ENCODE measurements at places on chromosomes 16 and 17.
A peak's percentile ranks its signal among the peaks of the same experiment; 100 is the strongest.

GRCh38 chr17:43718544-43718943, 40.0 kb downstream of the SOST start:
- DNase-seq = no peak

- no peak for DNase-seq
These were observed 1.0 kb upstream of the ETV4 start for GRCh38 chr17:43547189-43547550.

DNA sequence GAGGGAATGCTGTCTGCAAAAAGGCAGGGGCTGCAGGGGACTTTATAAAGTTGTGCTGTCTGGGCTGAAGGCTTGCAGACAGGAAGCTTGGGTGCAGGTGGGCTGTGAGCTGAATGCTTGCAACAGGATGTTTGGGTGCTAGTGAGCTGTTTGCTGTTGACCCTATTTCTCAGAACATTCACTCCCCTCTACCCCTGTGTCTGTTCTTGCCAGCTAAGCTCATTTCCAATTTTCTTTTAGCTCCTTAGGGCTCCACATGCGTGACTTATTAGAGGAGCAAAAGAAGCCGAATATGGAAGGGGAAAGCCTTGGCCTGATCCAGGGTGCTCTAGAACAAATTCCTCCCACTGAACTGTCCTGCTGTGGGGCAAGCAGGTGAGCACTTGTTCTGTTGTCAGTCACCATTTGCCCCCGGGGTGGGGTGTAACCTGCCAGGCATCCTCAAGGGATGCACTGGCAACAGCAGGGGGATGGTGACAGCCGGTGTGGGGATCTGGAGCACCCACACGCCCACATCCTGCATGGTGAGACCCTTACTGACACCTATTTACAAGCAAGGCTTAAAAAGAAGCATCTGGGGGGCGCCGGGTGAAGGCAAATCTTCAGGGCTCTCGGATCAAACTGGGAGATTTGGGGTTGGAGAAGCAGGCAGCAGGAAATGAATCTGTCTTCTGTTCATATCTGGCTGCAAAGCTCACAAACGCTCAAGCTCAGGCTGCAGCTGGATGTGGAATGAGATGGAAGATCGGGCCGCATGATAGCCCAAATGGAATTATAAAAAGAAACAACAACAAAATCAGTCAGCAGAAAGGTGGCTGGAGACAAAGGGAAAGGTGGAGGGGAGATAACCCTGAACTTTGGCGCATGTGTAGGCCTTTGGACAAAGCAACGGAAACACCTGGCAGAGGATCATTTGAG, 21.1 kb upstream of the NUP93 start:
- DNase-seq = no peak

DNA sequence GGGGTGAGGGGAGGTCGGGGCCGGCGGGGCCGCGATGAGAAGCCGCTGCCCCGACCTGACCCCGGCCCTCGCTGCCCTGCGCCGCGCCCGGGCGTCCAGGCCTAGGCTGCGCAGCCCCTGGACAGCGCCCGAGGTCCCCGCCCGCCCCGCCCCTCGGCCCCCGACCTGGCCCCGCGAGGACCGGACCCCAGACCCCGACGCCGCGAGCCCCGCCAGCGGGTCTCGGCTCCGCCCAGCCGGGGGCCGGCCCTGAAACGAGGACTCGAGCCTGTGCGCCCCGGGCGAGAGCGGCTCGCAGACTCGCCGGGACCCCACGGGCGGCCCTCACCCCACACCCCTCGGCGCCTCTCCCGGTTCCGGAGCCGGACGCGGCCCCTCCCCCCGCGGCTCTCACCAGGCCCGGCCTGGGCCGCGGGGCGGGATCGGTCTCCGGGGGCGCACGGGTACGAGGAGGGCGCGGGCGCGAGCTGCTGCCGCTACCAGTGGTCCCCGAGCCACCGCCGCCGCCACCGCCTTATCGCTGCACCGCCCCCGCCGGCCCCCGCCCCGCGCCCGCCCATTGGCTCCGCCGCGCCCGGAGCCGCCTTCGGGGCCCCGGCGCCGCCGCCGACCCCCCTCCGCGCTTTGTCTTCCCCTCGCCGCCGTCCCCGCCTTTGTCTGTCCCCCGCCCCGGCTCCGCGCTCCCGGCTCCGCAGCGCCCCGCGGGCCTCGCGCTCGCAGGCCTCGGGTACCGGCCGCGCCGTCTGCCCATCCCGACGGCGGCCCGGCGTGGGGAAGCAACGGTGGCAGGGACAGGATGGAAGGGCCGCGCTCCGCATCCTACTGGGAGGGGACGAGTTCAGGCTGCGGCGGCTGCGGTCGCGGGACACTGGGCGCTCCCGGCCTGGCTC, at the start of gene LIMD2:
LIMD2 (minus strand) TSS at position 488 of the 890 bp plus-strand sequence. CDS start 827 bp downstream, outside the sequence.
- DNase-seq = peak; percentile 56

GRCh38 chr17:72683506-72684404, 408.7 kb downstream of the SLC39A11 start:
- DNase-seq = peak; percentile 98

GRCh38 chr17:61450641-61451537, 1.3 kb upstream of the TBX4 start:
- DNase-seq = no peak

GRCh38 chr17:48556576-48557401, 11.9 kb upstream of the HOXB2 start:
- no peak for DNase-seq

GRCh38 chr17:19370493-19370960, 7.8 kb upstream of the MAPK7 start:
- DNase-seq = no peak

DNA sequence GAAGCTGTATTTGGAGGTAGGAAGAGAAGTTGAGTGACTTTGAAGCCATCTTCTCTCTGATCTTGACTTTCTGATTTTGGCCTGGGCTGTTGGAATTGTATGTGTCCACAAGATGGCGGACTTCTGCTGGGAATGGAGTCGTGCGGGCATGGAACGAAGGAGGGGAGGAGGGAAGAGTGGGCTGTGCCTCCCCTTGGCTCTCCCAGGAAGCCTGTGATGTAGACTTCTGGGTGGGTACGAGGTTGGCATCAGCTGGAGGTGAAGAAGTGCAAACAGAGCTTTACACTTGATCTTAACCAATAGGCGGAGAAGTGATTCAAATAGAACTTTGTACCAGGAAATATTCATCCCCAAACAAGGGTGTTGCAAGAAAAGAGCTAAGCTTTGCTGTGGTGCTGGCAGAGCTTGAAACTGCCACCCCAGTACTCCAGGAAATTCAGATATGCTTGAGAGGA, 7.4 kb upstream of the TMEM220 start:
- DNase-seq = peak; percentile 67

- DNase-seq = no peak
These were observed 61.3 kb upstream of the GPRC5B start for GRCh38 chr16:19945934-19946333.

GRCh38 chr16:74035816-74036215, 260.8 kb upstream of the PSMD7 start:
- peak; percentile 2 for DNase-seq

DNA sequence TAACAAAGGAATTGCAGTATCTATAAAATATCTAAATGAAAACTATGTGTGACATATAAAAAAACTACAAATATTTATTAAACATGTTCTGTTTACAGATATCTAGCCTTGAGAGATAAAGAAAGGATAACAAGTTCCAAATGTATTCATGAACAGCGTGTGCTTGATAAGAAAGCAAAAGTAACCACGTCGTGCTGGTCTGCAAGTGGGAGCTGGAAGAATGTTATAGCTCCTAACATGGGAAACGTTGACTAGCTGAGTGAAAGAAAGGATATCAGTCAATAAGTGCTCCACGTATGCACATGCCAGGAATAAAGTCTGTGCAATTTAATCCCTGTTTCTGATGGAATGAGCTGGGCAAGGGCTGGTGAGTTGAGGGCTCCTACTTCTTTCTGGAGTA, 71.2 kb upstream of the CDYL2 start:
- DNase-seq = no peak
